ENCODE measurements at places on chromosomes 6 and 20.

DNA sequence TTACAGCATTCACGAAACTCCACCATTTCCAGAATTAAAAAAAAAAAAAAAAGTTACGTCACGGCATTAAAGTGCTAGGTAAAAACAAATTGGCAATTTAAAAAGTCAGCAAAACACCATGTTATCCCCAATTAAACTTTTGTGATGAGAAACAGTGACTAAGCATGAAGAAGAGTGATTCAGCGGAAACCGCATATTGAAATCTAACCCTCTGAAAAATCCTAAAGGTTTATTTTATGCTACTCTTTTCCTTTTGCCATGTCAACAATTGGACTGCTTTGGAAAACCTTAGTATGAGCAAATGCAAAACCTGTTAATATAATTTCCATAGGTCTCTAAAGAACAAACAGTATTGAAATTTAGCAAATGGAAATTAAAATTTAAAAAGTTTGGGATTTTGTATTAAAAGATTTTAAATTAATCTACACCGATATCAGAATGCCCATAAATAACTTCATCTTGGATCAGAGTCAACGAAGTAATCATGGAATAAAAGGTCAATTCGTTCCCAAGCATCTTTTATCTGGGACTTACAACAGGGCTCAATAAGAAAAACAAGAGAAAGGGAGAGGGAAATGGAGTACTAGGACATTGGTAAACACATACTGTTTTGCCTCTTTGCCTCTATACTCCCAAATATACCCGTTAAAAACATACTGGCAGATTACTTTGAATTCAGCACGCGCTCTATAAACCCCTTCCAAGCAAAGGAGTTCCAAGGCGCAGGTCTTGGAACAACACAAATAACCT, 1.1 kb downstream of the FBXO30 start:
- DNase-seq: no peak

DNA sequence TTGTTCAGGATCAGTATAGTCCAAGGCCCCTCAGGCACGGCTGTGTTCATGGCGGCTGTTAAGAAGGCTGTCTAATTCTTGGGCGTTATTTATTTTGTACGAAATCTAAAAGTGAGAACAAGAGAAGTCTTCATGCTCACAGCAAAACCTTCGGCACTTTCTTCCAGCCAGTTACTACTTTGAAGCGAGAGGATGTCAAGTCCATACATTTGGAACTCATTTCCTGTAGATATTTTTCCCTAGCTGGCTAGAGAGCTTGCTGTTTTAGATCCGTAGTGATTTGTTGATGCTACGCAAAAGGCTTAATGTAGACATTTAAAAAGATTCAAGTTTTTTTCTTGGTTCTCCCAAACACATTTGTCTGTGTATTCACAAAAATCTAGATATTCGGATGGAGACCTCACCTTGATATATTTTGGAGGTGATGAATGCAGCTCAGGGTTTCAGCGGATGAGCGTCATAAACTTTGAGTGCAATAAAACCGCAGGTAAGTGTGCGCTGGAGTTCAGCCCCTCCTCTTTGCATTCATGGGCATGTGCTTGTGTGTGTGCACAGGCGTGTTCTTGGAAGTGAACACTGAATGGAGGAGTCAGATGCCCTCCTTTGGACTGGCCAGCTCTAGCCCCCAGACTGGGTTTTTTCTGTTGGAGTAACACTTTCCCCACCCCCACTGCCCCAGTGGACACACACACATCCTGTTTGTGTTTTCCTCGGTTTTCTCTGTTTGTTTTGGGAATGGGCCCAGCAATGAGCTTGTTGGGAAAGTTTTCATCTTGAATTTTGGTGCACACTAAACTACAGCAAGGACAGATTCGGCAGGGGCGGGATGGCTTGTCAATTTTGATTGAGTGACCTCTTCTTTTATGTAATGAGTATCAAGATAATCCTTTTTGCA, 65.4 kb downstream of the IGF2R start:
- DNase-seq: no peak

DNA sequence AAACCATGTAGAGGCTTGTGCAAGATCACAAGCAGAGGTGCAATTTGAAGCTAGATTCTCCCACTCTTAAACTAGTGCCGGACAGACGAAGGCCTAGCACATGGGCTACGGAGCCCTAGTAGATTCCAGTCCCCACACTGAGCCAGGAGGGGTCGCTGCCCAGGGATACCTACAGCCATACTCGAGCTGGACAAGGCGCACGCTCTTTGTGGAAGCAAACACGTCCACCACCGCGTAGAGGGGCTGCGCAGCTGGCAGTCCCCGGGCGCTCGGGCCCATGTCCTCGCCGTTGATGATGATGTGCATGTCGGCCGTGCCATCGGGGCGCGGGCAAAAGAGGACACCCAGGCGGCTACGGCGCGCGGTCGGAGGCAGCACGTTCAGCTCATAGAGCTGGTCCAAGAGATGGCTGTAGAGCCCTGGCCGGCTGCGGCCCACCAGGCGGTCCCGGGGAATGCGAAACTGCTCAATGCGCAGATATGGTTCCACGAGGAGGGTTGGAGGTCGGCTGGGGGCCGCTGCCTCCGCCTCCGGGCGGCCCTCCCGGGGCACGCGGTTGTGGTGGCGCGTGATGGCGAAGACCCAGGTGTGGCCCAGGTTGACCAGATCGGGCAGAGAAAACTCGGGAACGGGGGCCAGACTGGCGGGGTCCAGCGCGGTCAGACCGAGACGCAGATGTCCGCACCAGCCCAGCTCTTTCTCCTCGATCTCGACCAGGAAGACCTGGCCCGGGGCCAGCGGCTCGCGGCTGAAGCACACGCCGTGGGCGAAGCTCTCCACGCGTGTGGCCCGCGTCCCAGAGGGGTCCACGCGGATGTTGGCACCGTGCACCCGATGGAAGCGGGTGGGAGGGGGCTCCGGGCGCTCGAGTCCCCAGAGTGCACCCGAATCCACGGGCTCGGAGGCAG, 677 bp downstream of the NEURL2 start:
- DNase-seq: no peak

DNA sequence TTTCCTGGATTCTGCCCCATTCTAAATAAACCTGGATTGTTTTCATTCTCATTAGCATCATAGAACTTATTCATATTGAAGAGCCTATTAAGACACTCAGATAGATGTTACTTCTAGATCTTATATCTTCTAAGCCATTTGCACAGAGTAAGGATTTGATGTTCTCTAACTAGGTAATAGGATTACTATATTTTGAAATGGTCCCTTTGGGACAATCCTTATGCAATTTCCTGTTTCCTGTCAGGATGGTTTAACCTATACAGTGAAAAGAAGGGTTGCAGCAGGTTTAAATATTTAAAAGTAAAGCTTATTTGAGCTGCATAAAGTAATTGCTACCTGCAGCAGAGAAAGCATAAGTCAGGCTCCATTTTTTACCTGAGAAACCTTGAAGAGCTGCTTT, 860.1 kb downstream of the TFAP2A start:
- DNase-seq: no peak

GRCh38 chr6:148223424-148223842, 119.2 kb upstream of the SASH1 start:
- DNase-seq: no peak

DNA sequence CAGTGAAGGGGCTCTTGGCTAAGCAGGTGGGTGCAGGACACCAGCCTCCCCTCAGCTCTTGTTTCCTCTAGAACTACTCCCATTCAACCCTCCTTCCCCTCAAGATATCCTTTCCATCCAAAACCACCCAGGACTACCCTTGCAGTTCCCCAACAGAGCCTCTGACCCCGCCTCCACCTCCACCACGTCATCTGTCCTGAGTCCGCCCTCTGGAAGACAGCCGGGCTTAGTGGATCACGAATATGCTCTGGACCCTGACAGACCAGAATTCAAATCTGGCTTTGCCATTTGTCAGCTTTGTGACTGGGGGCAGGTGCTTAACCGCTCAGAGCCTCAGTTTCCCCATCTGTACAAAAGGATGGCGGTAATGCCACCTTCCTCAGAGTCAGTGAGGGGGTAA, 31.4 kb downstream of the TFEB start:
- no peak for DNase-seq

GRCh38 chr20:50930139-50930975, 880 bp downstream of the ADNP start:
- no peak for DNase-seq

DNA sequence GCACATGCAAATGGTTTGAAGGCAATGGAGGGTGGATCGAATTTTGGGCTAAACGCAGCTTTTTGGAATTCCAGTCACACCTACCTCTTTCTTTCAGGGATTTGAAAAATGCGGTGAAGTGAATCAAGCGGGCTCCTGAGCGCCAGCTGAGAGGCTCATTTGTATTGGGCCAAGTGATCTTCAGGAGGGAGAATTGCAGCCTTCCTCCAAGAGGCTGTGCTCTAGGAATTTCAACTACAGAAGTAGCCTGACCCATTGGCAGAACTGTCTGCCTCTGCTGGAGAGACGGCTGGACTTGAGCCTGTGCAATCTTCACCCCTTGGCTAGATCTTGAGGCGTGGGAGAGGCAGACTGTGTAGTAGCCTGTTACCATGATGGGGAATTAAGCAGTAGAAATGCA, 5.7 kb upstream of the TIAM2 start:
- no peak for DNase-seq

DNA sequence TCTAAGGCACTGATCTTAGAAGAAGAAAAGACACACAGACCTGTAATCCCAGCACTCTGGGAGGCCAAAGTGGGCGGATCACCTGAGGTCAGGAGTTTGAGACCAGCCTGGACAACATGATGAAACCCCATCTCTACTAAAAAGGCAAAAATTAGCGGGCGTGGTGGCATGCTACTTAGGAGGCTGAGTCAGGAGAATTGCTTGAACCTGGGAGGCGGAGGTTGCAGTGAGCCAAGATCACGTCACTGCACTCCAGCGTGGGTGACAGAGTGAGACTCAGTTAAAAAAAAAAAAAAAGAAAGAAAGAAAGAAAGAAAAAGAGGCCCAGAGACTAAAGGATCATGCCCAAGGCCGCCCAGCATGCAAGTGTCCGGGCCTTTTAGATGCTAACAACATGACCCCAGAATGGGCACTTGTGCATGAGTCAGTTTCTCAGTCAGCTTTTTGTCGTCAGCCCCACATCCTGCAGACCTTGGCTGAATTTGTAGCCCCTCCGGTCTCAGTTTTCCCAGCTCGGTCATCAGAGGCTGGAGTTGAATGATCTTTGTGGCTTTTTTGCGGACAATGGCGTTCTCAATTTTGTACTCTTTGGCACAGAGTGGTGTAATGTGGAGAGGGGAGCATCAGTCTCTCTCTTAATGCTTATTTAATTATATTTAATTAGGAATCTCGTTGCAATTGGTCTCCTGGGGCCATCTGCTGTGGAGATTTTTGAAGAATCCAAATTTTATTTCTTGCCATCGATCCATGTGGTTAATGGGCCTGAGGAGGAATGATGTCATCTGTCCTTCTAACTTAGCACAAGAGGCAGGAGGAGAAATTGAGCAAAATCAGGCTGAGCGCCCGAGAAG, 30.6 kb upstream of the APCDD1L start:
- no peak for DNase-seq

GRCh38 chr6:38215651-38216311, 396.3 kb downstream of the ZFAND3 start:
- no peak for DNase-seq

GRCh38 chr20:48603819-48604405, 223.9 kb downstream of the PREX1 start:
- DNase-seq: no peak

- DNase-seq: no peak
These were observed 78.8 kb downstream of the TAF4 start for GRCh38 chr20:61986762-61987321.

GRCh38 chr20:61073376-61073775, 178.7 kb upstream of the CDH4 start:
- DNase-seq: no peak

Measured in stimulated activated CD4-positive, alpha-beta T cell treated with anti-CD3 and anti-CD28 coated beads, Interleukin-15, amount 100 ng/mL, for 1 hour (primary cell).